ENCODE measurements at places on chromosomes 5 and 9.

DNA sequence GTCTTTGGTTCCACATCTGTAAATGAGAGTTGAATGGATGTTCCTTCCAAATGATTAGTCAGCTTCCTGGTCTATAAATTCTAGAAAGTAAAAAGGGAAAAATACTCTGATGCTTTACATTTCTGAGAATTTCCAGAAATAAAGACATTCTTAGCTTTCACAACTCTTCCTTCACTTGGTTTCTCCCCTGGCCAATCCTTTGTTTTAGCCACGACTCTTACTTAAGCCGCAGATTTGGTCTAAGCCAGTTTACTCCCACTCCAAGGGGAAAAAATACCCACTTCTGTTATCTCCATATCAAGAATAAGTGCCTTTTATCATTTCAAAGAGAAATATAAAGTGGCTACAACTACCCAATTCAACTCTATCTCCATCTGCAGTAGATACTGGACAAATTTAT, 29.7 kb downstream of the PWWP2A start:
- no peak for DNase-seq

DNA sequence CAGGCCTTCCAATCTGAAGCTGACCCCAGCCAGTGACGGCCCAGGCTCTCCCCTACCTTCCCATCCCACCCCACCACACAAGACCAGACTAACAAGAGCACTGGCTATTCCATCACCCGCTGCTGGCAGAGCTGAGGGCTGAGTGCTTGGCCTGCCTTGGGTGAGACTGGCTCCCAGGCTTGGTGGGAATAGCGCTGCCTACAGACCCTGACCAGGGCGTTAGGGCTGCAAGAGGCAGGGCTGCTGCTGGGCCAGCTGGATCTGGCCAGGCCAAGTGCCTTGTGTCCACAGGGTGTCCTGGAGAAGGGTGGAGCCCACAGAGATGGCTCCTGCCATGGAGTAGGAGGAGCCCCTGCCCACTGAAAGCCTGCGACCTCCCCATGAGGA, 31.6 kb upstream of the ANGPTL2 start:
- DNase-seq, result no peak

GRCh38 chr5:107853696-107854095, 183.0 kb upstream of the EFNA5 start:
- no peak for DNase-seq

GRCh38 chr9:134235366-134235765, 71.0 kb upstream of the RNU6ATAC start:
- DNase-seq, result no peak

- DNase-seq, result no peak
These were observed 10.1 kb downstream of the IFNA5 start for GRCh38 chr9:21294904-21295538.

GRCh38 chr5:72790186-72790585, 26.3 kb upstream of the TNPO1 start:
- DNase-seq, result no peak

DNA sequence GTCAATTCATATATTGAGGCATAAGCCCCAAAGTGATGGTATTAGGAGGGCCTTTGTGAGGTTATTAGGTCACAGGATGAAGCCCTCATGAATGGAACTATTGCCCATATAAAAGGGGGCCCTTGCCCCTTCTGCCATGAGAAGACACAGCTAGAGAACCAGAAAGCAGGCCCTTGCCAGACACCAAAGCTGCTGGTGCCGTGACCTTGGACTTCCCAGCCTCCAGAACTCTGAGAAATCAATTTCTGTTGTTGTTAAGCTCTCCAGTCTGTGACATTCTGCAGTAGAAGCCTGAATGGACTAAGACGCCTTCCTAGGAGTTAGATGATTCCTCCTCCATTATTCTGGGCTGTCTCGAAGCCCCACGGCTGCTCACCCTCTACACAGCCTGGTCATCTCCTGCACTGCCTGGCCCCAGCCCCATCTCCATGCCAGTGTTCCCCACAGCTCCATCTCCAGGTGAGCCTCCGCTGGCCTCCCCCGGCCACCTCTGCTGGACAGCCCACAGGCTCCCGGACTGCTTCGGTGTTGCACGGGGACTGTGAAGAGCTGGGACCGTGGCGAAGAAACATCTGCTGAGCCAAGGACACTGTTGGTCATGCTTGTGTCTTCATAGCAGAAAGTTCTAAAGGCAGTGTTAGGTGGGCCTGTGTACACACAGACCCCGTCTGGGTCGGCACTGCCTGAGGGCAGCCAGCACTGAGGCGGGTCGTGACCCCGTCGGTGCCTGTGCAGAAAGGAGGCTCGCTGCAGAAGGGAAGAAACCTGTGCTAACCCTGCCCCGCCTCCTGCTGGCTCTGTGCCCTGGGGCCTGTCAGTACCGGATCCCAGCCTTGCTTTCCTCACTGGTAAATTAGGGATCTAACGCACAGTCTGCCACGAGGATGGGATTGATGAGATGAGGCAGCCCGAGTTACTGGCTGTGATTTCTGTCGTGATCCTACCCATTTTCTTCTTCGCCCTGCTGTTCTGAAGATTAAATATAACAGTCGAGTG, 55.1 kb upstream of the CNOT6 start:
- DNase-seq, result no peak

GRCh38 chr5:33008751-33009418, 297.8 kb downstream of the NPR3 start:
- DNase-seq, result no peak

GRCh38 chr5:76458486-76458830, 55.4 kb downstream of the IQGAP2 start:
- DNase-seq, result no peak

GRCh38 chr9:1522219-1522767, 472.1 kb downstream of the DMRT2 start:
- DNase-seq, result no peak

DNA sequence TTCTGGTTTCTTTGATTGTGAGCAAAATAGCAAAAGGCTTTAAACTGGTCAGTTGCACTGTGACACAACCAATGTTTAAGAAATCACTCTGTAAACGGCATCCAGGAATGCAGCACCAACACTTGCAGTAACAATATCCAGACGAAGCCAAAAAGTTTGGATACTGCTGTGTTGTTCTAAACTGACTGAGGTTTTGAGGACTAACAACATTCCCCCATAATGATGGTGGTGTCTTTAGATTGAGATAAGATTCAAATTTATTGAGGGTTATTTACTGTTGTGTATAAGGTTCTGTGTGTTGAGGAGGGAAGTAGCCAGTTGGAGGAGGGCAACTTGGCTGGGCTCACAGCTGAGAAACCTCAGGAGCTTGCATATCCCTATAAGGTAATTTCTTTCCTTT, 353.6 kb downstream of the BNC2 start:
- DNase-seq, result no peak

DNA sequence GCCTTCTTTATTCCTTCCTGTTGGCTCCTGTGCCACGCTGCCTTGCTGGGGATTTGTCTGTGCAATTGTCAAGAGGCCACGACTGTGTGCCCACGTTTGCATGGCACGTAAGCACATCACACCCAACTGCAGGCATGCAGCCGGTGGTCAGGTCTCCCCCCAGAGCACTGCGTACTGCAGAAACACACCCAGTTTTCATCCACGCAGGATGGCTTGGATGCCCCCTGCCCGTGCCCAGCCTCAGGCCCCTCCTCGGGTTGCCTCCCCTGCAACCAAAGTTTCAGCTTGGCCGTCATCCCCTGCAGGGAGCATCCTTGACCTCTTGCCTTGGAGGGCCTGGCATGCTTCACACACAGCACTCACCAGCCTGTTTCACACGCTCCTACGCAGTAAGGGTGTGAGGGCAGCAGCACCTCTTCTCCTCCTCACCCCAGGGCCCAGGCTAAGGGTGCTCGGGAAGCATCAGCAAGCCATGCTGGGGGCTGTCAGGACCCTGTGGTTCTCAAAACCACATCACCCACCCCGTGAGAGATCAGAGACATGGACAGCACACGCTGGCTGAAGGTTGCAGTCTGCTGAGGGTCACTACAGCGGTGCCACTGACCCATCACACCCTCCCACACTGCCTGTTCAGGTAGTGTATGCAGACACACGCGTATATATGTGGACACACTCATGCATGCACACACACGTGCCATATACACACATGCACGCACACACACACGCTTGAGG, 3.1 kb downstream of the MRPL36 start:
- DNase-seq, result no peak

DNA sequence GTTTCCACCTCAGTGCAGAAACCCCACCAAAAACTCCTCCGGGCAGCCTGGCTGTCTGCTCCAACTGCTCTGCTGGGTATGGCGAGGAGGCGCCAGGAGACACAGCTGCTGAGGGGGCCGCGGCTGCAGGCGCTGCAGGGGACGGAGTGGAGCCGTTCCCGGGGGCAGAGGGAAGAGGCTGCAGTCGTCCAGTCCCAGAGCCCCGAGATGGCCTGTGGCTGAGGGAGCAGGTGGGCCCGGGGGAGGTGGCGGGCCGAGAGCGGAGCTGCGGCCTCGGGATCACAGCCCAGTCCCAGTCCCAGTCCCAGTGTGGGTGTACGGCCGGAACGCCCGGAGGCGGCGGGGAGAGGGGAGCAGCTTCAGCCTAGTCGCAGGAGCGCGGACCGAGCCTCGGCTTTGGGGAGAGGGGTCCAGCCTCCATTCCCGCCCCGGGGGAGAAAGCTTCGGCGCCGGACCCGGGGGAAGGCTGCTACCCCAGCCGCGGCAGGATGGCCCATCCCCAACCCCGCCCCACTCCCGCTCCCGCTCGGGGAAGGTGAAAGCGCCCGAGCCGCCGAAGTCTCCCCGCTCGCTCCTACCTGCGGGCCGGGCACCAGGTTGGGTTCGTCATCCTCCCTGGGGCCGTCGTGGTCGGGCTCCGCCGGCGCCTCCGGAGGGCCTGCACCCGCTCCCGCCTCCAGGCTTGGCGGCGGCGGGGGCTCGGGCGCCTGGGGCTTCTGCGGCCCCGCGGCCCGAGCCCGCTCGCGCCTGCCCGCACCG, 513 bp downstream of the FAM193B start:
- peak; percentile 50 for DNase-seq

DNA sequence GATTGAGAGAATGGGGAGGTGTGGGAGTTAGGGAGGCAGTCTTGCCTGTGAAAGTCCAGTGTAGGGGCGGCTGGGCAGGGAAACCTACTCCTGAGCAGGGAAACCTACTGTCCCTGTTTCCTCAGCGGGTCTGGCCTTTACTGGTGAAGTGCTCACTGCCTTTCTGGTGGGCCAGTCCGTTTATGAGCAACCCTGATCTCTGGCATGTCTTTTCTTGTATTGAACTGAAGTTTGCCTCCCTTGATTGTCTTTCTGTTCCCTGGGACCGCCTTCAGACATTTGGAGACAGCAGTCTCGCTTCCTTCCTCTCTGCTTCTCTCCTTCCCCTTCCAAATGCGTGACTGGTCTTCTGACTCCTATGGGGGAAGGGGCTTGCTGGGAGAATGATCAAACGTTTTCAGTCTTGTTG, 2.9 kb downstream of the SNX18 start:
- DNase-seq, result no peak

- DNase-seq, result no peak
These were observed 28.4 kb downstream of the HSDL2 start for GRCh38 chr9:112408275-112408674.

DNA sequence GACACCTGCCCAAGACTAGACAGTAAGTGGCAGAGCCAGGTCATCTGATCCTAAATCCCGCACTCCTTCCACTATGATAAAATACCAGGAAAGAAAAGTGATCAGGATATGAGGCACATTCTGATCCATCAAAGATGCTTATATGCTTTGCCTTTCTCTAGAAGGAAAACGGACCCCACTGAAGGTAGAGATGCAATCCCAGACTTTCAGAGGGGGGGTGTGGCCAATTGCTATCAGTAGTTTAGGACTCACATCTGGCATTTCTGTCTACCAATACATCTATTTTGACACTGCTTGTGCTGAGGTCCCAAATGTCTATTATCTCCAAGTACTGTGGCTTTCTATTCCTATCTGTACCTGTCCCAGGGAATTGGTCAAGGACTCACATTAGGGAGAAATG, 1.7 kb downstream of the TRIM52 start:
- DNase-seq, result no peak

DNA sequence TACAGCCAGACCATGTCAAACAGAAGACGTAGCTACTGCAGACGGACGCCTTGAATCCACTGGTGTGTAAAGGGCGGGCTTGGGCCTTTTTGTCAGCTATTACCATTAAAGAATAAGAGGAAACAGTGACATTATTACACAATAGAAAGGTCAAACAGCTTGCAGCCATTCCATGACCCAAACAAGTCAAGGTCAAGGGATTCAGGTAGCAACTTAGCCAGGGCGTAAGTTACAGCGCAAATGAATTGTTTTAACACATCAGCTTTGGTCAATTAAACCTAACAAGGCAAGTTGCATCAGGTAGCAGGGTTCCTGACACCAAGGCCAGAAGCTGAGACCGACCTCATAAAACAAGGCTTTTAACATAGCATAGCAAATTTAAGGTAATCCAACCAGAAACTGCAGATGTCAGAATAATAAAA, 15.3 kb downstream of the NFIB start:
- no peak for DNase-seq

GRCh38 chr9:82513242-82513751, 524.7 kb downstream of the SPATA31D1 start:
- DNase-seq, result no peak

DNA sequence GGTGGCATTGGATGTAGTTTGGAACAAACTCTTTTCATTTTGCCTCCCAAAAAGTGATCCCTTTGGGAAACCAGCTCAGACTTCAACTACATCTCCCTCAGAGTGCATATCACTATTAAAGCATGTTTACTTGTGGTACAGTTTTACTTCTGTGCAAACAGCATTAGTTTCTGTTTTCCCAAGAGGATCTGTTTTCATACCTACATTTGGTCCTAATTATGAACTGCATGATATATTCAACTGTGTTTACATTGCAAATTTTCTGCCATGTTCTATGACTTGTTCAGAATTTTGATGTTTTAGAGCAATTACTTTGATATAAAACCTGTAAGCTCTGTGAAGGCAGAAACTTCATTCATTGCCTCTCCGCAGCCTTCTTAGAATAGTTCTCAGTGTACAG, 681.5 kb upstream of the ACO1 start:
- no peak for DNase-seq

- DNase-seq, result no peak
These were observed 221.6 kb downstream of the ACTL7B start for GRCh38 chr9:108634204-108634603.

DNA sequence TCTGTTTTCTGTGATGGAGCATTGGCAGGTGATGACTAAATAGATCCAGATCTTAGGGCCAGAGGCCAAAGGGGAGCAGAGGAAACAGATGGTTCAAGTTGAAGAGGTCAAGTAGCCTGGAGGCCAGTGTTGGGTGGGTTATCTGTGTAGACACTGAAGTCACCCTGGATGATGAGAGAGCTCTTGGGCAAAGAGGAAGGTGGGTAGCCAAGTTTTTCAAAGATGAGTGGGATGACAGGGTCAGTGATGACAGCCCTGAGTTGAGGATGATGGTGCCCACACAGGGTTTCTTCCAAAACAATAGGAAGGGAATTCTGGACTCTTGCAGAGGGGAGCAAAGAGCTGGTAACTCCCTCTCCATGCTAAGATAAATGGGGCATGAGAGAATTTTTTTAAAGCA, 76.6 kb downstream of the CD180 start:
- no peak for DNase-seq

- DNase-seq, result no peak
These were observed 23.9 kb downstream of the GTF3C4 start for GRCh38 chr9:132694144-132694543.

Data from caudate nucleus (tissue), 63 donors.